Small intestine (tissue), 16 donors: ENCODE measurements at places on chromosomes 1 and 21.

GRCh38 chr21:46269466-46269865, 15.9 kb downstream of the MCM3AP start:
- DNase-seq = no peak

DNA sequence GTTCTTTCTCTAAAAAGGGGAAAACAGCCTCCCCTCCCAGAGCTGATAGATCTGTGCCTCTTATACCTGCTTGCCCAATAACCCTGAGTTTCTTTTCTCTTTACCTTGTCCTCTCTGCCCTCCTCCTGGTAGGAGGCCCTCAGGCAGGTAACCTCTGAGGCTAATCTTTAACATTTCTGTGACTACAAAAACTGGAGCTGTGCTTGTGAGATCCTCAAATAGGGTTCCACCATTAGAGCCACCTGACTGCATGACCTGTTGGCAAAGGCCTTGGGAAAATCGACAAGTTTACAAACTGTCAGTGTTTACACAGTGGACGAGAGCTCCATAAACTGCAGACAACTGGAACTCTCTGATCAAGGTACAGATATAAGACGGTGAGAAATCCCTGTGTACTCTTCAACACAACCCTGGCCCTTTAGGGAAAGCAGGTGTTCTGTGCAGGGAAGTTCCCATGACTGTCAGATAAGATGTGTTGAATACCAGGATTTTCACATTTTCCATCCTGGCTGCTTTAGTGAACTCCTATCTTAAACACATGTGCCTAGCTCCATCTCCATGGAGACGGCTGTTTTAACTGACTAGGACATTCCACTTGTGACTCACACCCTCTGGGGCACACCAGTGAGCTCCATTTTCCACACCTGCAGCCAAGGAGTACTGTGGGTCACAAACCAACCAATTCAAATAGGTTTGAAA, 38.3 kb downstream of the ECE1 start:
- DNase-seq = peak; percentile 93

GRCh38 chr1:205496661-205497060, 7.8 kb upstream of the CDK18 start:
- DNase-seq = no peak

- no peak for DNase-seq
Observed at GRCh38 chr1:234769986-234770795, 160.2 kb upstream of the IRF2BP2 start.

DNA sequence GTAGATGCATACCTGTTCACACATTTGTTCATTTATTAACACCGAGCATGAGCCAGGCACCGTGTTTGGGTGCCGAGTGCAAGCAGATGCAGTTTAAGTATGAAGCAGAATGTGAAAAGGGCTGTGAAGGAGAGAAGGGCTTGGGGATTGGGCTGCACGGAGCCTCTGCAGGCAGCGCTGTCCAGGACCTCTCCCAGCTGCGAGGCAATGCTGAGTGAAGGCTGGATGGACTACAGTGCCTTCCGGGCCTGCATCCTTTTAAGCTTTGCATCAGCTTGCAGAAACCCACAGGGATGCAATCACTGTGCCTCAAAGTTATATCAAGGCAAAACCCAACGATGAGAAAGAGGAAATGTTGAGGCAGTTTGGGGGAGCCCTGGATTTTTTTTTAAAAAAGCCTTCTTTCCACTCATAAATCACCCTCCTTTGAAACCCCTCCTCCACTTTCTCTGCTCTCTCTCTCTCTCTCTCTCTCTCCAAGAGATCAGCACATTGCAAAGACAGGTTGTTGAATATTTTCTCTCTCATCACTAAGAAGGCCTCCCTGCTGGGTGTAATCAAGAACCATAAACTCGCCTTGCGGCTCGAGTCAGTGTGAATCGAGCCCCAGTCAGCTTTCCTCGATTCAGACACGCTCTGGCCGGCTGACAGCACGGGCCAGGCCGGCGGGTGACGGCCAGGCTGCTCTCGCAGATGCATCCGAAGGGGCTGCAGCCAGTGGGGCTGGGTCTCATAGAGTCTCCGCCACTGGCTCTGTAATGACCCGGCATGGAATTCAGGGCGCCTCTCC, 89.2 kb upstream of the POU3F1 start:
- DNase-seq = no peak

GRCh38 chr1:172338295-172338735, 82.2 kb upstream of the C1orf105 start:
- DNase-seq = no peak

DNA sequence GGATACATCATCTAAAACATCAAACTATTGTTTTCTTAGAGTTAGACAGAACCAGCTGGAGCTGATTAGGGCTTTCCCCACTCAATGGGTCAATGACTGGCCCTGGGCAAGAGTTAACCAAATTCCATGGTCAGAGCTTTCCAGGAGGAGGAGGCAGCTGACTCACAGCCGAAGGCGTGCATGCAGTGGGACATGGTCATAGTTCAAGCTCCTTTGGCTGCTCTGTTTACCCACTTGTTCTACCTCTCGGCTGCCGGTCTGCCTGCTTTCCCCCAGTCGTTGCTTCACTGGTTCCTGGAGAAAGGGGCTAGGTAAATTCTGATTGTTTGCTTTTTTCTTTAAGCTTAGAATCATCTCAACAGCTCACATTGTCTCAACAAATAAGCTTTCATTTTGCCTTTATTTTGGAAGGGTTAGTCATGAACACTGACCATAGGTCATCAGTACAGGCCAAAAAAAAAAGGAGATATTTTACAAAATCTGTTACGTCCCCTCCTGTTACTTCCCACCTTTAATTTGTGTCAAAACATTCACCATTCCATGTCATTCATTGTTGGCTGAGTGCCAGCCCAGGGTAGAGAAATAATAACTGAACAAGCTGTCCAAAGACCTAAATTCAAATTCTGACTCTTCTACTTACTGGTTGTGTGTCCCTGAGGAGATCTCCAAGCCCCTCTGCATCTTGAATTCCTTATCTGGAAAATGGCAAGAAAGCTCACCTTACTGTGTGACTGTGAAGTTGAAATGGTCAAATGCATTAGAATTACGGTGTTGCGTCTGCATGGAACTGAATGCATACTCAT, 12.0 kb downstream of the MAB21L3 start:
- DNase-seq = peak; percentile 69

GRCh38 chr1:4526747-4527146, 127.7 kb upstream of the AJAP1 start:
- no peak for DNase-seq

DNA sequence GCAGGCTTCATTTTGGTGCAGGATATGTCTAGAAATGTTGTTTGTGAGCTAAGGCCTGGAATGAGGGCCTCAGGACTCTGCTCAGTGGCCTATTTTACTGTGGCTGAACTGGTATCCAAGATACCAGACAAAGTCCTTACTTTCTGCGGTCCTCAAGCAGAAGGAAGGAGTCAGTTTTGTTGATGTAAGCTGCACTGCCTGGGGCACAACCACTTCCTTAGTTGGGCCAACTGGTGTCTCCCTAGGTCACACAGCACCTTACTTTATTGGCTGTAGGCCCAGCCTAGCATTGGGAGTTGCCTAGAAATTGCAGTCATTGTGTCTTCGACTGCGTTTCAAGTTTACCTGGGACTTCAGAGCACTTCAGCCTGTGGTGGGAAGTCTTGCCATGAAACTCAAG, 1322.7 kb downstream of the AMY1C start:
- DNase-seq = no peak

- no peak for DNase-seq
Observed at GRCh38 chr1:38789498-38790169, 69.9 kb downstream of the RRAGC start.

DNA sequence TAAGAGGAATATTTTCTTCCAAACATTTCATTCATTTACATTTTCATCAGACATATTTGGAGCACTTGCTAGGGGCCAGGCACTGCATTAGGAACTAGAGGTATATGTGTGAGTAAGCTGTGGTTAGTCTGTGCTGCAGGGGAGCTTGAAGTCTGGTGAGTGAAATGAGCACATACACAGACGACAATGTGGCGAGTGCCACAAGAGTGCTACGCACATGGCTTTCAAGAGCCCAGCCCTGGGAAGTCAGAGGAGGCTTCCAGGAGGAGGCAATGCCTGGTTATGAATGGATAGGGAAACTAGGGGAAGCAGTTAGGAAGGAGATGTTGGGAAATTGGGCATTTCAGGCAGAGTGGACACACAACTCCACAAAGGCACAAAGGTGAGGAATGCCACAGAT, 171.8 kb downstream of the IER5 start:
- DNase-seq = no peak

DNA sequence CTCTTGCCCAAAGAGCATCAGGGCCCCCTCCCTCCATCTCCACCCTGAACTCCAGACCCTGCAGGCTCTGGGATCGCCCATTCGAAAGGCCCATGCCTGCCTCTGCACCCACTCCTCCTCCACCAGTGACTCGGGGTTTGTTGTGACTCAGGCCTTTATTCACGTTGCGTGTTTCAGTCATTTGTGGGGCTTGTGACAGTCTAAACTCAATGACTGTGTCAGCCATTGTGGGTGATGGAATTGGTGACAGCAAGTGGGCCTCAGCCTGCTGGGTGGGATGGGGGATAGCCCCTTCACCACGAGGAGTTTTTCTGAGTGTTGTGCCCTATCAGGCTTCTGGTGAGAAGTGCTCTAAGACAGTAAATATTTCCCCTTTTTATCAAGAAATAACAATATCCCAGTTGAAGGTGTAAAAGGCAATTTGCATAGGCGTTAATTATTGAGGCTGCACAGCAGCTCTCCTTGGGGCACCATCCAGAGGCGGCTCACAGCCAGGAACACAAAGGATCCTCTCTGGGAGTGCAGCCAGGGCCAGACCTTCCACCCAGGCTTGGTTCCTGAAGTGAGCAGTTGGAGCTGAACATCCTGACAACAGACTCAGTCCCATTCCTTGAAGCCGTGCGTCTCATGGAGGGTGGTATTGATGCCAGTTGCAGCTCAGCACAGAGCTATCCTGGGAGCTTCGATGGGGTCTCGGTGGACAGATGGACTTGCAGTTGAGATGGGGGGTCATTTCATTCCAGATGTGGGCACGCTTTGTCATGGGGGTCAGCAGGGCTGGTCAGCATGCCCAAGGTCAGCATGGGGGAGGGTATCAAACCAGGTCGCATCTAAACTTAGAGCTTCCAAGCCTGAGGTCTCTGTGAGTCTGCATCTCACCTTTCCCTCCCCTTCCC, 135.6 kb upstream of the CACNA1E start:
- DNase-seq = no peak

DNA sequence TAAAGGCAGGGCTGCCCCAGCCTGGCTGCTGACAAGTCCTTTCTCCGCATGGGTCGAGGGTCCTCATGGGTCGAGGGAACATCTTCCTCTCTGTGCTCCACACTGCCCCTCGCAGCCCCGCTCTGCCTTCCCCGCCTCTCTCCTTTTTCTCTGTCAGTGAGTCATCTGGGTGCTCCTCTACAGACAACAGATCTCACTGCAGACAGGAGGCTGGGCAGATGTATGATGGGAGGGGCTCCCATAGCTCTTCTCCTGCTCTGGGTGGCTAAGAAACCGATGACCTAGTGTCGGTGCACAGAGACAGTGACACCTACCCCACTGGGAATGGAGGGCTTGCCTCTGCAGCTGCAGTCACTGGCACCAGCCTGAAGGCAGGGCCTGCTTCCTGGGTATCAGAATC, 5.5 kb downstream of the KCNA10 start:
- no peak for DNase-seq

- DNase-seq = no peak
Observed at GRCh38 chr1:177645491-177646190, 324.2 kb downstream of the SEC16B start.

DNA sequence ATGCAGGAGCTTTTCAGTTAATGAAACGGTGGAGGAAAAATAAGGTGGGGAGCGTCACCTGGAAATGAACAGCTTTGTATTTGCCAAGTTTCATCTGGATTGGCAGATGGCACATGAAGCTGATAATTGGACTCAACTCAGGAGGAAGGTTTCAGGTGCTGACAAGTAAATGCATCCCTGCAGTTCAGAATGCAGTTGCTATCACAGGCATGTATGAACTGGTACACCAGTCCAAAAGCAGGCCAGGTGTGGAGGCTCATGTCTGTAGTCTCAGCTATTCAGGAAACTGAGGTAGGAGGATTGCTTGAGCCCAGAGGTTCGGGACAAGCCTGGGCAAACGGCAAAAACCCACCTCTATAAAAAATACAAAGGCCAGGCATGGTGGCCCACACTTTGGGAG, 15.5 kb downstream of the DEGS1 start:
- DNase-seq = no peak

- DNase-seq = peak; percentile 14
Observed at GRCh38 chr1:164733070-164733469, 174.1 kb downstream of the PBX1 start.

GRCh38 chr1:110356379-110356778, 17.2 kb downstream of the RBM15 start:
- DNase-seq = no peak
